ENCODE measurements at places on chromosomes 11 and 22.
A peak's percentile ranks its signal among the peaks of the same experiment; 100 is the strongest.

GRCh38 chr11:125426818-125427528 lies 69.1 kb downstream of the FEZ1 start:
- no peak for DNase-seq

DNA sequence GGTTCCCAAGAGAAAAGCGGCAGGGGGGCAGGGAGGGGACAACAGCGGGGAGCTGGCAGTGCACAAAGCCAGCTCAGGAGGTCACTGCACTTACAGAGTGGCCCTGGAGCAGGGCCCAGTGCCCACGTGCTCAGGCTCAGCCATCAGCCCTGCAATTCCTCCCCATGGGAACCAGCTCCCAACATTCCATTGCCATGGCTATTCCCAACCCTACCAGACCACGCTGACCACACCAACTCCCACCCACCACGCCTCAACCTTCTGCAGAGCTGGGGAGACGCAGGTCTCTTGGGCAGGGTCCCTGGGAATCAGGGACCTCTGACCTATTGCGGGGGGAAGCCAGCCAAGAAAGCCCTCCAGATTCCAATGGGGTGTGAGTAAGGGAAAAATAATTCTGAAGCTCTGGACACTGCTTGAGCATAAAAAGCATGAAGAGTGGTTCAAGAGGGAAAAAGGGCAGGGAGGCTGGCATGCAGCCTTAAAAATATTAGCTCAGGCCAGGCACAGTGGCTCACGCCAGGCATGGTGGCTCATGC lies 38.3 kb upstream of the TFIP11 start:
- DNase-seq, result peak; percentile 92

DNA sequence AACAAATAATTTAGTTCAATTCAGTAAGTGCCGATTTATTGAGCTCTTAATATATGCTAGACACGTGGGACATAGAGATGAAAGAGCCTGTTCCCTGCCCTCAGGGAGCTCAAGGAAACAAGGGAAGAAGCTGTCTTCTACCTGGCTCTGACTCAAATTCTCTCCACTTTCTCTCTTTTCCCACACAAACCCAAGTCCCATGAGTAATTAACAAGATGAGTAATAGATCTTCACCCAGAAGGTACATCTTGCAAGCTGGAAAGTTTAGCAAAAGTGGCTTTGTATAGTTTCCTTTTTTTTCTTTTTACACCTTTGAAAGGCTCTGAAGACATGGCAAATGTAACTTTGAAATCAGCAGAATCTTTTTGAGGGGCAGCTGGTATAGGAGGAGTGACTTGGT lies 48.2 kb upstream of the CHST1 start:
- no peak for DNase-seq

- DNase-seq, result no peak
Measured at GRCh38 chr22:49779853-49780697, 47.6 kb downstream of the BRD1 start.

GRCh38 chr22:26172389-26172990 lies 3.2 kb downstream of the SEZ6L start:
- DNase-seq, result peak; percentile 64

GRCh38 chr11:131694526-131695424 lies 324.4 kb downstream of the NTM start:
- DNase-seq, result peak; percentile 93

DNA sequence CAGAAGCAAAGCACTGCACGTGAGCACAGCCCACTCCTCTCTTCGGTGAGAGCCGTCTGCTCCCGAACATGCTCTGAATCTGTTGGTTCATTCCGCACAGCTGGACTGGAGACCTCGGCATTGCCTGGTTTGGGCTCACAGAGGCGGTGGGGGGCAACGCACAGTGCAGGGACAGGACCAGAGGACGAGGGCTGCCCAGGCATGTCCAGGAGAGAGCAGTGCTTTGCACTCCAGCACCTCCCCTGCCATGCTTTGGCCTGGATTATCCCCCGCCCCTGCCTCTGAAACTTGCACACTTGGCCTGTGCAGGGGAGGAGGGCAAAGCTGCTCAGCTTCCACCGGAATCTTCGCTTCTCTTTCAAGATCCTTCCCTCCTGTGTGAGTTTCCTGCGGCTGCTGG lies 536.5 kb downstream of the BRD1 start:
- DNase-seq, result no peak

DNA sequence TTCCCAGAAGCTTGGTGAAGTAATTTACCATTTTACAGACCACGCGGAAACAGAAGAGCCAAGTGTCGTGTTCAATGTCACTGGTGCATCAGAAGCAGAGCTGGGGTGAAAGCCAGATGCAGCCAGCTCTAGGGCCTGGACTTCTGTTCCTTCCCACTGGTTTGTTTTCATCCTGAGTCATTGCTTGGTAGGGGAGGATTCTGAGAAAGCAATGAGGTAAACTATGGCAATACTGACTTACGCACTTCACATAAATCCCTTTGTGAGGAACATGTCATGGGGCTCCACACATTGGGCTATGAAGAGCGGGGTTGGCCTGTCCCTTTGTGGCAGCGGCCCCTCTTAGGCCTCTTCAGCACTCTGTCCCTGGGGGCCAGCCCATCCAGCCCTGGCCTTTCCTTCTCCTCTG lies 52.4 kb upstream of the RBFOX2 start:
- peak; percentile 88 for DNase-seq

GRCh38 chr22:42863349-42863961 lies 6.4 kb upstream of the ARFGAP3 start:
- DNase-seq, result peak; percentile 45

DNA sequence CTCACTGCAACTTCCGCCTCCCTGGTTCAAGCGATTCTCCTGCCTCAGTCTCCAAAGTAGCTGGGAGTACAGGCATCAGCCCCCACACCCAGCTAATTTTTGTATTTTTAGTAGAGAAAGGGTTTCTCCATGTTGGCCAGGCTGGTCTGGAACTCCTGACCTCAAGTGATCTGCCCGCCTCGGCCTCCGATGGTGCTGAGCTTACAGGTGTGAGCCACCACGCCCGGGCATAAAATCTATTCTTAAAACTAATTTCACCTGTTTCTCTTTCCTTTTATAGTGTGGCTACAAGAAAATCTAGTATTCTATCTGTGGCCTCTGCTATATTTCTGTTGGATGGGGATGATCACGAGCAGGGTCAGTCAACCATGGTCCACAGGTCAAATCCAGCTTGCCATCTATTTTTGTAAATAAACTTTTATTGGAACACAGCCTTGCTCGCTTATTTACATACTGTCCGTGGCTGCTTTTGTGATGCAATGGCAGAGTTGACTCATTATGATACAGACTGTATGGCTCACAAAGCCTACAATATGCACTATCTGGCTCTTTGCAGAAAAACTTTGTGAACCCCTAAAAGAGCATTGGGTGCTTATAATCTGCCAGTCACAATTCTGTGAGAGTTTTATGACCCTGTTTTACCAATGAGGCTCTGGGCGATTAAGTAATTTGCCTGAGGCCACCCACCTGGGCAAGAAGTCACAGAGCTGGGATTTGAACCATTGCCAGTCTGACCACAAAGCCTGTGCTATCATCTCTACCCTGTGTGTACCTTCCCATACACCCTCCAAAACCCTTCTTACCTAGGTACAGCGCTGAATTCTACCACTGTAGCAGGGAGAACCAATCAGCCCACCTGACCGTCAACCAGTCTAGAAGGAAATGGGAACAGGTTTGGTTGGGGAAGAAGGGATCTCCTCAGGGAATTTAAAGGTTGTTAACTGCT lies 28.3 kb downstream of the SLC1A2 start:
- DNase-seq, result no peak

DNA sequence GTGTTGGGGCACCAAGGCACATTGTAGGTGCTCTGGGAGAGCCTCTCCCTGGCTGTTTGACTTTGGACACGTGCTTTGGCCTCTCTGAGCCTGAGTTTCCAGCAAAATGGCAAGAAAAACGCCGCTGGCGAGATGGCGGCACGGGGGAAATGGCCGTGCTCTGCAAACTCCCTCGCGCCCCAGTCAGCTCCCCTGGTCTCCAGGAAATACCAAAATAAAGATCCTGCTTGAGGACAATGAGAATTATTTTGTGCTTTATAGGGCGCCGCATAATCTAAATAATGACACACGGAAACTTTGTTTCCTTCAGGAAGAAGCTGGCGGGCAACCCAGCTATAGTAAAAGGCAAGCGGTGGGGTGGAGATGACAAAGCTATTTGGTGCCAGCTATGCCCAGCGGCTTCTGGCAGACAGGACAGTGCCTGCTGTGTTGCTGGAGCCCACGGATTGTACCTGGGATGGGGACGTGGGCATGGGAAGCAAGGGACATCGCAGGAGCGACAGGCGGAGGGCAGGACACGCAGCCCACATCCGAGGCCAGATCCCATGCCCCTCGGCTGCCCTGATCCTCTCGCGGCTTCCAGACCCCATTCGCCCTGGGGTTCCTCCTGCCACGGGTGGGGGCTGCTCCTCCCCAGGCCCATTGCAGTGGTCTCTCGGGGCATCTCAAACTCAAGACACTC lies 26.3 kb upstream of the RFPL3 start:
- DNase-seq, result no peak

- DNase-seq, result peak; percentile 4
Measured at GRCh38 chr11:99370549-99371216, 349.9 kb downstream of the CNTN5 start.

- peak; percentile 84 for DNase-seq
Measured at GRCh38 chr22:45212992-45213751, 27.5 kb downstream of the KIAA0930 start.

DNA sequence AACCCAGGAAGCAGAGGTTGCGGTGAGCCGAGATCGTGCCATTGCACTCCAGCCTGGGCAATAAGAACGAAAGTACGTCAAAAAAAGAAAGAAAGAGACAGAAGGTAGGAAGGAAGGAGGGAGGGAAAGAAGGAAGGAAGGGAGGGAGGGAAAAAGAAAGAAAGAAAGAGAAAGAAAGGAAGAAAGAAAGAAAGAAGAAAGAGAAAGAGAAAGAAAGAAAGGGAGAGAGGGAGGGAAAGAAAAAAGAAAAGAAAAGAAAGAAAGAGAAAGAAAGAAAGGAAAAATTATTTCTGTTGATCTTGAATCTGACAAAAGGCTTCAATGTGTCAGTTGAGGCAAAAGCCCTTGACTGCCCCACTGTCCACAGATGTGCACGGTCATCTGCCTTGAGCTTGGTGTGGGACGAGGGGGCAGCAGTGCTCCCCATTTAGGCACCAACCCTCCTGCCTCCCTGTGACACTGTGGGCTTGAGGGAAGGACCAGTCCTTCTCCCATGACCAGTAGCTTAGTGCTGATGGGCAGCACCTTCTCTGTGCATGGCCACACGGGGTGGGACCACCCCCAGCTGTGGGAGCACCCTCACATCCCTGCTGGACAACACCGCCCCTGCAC lies 24.4 kb downstream of the KCTD17 start:
- no peak for DNase-seq

DNA sequence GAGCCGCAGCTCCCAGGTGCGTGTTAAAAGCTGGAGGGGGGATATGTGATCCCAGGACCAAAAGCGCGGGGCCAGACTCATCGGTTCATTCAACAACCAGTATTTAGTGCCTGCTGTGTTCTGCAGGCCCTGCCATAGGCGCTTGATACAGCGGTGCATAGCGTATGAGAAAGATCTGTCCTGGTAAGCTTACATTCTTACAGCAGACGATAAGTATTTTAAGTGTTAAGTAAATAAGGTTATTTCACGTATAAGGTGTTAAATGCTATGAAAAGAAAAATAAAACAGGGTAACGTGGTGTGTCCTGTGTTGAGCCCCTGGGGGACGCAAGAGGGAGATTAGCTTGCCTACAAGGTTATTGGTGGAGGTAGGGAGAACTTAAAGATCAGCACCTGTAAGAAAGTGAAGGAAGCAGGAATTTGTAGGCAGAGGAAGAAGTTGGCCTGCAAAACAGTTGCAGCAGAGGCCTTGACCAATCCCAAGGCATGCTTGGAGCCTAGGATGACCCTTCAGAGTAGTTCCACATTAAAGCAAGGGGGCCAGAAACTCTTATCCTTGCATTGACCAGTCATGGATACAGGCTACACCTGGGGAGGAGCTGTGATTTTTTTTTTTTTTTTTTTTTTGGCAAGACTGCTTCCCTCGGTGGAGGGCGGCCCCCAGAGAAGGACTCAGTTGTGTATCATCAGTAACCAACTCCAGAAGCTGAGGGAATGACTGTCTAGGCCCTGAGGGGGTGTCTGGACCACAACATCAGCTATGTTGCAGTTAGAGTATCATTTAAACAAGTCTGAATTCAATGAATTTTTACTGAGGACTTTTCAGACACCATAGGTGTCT lies 487 bp upstream of the LIPT2 start:
- peak; percentile 81 for DNase-seq

DNA sequence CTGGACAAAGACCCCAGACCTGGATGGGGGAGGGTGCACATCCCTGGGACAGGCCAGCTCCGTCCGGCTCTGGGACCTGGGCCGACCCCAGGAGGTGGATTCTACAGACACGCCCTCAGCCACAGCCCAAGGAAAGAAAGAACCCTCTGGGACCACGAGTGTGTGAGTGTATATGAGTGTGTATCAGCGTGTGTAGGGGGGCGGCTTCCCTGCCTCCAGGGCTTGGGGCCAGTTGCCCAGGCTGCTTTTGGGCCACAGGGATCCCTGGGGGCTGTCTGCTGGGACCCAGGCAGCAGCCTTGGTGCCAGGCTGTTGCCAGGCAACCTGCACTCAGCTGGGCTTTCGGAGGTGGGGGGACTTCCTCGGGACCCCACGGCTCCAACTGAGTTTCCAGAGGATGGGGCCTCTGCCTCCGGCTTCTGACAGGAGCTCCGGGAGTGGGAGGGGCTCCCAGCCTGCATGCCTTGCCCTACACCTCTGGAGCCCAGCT lies 8.9 kb downstream of the DUSP8 start:
- no peak for DNase-seq

DNA sequence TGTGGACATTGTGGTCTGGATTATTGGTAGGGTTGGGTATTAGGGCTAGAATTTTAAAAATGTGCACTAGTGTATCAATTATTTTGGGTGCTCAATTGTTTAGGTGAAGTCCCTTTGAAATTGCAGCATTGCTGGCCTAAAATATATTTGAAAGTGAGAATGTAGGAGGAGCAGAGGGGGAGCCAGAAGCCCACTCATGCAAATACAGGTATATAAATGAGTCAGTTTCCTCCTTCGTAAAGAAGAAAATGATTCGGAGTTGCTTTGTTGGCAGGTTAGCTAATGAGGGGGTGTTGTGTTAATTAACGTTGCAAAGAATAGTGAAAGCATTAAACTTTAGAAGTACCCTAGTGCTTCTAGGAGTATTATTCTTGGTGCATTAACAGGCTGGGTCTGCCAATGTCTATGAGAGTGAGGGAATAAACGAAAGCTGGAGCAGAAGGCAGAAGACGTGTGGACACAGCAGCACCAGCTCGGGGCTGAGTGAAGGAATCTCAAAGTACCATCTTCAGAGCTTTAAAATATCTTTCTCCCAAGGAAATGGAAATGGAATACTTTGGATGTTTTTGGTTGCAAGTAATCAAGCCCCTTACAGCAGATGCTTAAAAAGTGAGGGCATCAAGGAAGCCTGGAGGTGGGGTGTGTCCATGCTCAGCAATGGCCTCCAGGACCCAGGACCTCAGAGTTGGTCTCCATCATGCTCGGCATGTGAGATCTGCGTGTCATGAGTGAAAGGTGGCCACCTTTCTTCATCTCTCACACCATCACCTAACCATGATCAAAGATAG lies 522.9 kb downstream of the NTM start:
- DNase-seq, result no peak

GRCh38 chr11:24793479-24793878 lies 296.6 kb downstream of the LUZP2 start:
- DNase-seq, result no peak

Data from AG20443 (cell line).